ENCODE measurements at places on chromosomes 1 and 21.

DNA sequence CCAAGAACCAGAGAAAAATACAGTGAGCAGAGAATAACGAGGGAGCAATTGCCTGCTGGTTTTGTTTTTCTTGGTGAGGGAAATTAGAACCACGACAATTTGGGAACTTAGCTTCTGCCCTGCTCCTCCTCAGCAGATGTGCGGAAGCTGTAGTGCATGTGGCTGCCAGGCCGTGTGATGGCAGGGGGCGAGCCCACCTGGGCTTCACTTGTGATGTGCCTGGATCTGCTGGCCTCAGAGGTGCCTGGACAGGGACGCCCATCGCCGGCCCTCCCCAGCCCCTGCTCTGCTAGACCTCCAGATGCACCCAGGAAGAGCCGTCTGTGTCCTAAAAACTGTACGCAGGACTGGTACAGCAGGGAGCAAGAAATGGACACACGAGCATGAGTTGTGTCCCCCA, 28.5 kb upstream of the C1orf174 start:
- DNase-seq, result no peak

GRCh38 chr21:36553406-36553805, 73.5 kb upstream of the CLDN14 start:
- DNase-seq, result no peak

DNA sequence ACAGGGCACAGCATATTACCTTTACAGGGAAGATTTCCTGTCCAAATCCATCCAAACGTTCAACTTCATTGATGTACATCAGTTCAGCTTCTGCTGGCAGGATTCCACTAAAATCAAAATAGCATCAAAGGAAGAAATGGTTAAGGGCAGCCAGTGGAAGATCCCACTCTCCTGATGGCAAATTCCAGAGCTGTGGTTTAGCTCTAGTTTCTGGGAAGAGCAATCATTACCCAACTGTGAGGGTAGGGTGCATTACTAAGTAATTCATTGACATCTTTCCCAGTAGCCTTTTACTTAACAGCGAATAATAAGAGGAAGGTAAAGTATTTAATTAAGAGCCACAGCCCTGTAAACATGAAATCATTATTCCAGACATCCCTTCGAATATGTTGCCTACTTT, 120.7 kb downstream of the SMYD2 start:
- no peak for DNase-seq

GRCh38 chr1:54007613-54008012, 10.4 kb downstream of the LDLRAD1 start:
- no peak for DNase-seq

GRCh38 chr1:20119347-20119746, at the start of gene PLA2G2D:
Gene PLA2G2D, minus strand, starts transcription at chr1:20119536. Its CDS starts 38 bp downstream, at chr1:20119498.
- DNase-seq, result no peak

GRCh38 chr1:7501084-7501491, 270.0 kb upstream of the VAMP3 start:
- peak; percentile 64 for DNase-seq

Measured in glutamatergic neuron (in vitro differentiated cells).